Neuronal stem cell (in vitro differentiated cells): ENCODE measurements at places on chromosomes 1 and 21.

DNA sequence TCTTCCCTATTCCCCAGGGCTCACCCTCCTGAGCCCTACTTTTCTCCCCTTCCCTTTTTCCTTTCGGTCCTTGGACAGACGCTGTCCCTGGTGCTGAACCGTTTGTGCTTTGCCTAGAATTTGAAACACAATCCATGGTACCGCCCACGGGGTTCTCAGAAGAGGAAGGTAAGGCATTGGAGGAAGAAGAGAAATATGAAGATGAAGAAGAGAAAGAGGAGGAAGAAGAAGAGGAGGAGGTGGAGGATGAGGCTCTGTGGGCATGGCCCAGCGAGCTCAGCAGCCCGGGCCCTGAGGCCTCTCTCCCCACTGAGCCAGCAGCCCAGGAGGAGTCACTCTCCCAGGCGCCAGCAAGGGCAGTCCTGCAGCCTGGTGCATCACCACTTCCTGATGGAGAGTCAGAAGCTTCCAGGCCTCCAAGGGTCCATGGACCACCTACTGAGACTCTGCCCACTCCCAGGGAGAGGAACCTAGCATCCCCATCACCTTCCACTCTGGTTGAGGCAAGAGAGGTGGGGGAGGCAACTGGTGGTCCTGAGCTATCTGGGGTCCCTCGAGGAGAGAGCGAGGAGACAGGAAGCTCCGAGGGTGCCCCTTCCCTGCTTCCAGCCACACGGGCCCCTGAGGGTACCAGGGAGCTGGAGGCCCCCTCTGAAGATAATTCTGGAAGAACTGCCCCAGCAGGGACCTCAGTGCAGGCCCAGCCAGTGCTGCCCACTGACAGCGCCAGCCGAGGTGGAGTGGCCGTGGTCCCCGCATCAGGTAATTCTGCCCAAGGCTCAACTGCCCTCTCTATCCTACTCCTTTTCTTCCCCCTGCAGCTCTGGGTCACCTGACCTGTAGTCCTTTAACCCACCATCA lies 10.4 kb downstream of the BCAN start:
- peaks cover 23% of the 10 kb centered on the region for H3K27me3 ChIP-seq
- no peak overlapping the region for H3K27ac ChIP-seq
- H3K36me3 ChIP-seq: no peaks in the 10 kb centered on the region
- H3K4me3 ChIP-seq: no peak overlapping the region
- H3K4me1 ChIP-seq: peaks cover 7% of the 10 kb centered on the region
- no peak for DNase-seq

DNA sequence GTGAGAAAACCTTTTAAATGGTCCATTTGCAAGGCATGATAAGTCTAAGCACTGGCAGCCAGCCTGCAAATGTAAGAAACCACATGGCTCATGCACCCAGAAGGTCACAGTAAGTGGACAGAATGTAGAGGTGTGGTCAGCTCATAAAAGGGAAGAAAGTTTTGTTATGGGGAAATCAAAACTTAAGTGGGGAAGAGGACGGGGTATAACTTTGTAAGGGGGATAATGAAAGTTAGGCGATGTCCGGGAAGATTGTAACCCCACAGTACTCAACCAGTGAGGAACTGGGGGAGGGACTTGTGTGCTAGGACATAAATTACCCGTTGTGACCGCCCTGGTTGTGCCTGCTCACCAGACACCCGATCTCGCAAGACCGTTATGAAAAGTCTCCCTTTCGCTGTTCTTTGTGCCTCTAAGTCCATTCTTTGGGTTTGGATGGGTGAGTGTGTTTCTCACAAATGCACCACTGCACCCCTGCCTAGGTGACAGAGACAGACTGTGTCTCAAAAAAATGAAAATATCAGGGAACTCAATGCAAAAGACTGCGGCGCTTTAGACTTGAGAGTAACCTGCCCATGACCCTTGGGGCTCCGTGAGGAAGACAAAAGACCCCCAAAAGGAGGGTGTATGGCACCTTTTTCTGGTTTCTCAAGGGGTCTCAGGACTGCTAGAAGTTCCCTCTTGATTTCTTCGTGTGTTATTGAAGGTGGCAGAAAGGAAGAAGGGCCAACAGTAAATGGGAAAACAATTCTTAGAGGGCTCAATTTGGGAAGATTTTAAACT lies 28.6 kb upstream of the ZNF496 start:
- H3K36me3 ChIP-seq: no peaks in the 10 kb centered on the region
- no peak overlapping the region for H3K4me3 ChIP-seq
- H3K27ac ChIP-seq: no peak overlapping the region
- no peak for DNase-seq
- no peaks in the 10 kb centered on the region for H3K27me3 ChIP-seq
- H3K4me1 ChIP-seq: peaks cover 5% of the 10 kb centered on the region

- DNase-seq: no peak
- H3K27ac ChIP-seq: no peak overlapping the region
- no peaks in the 10 kb centered on the region for H3K4me1 ChIP-seq
- no peaks in the 10 kb centered on the region for H3K27me3 ChIP-seq
- H3K4me3 ChIP-seq: no peak overlapping the region
- H3K36me3 ChIP-seq: no peaks in the 10 kb centered on the region
Measured at GRCh38 chr1:114517348-114517747, 6.3 kb upstream of the TRIM33 start.

DNA sequence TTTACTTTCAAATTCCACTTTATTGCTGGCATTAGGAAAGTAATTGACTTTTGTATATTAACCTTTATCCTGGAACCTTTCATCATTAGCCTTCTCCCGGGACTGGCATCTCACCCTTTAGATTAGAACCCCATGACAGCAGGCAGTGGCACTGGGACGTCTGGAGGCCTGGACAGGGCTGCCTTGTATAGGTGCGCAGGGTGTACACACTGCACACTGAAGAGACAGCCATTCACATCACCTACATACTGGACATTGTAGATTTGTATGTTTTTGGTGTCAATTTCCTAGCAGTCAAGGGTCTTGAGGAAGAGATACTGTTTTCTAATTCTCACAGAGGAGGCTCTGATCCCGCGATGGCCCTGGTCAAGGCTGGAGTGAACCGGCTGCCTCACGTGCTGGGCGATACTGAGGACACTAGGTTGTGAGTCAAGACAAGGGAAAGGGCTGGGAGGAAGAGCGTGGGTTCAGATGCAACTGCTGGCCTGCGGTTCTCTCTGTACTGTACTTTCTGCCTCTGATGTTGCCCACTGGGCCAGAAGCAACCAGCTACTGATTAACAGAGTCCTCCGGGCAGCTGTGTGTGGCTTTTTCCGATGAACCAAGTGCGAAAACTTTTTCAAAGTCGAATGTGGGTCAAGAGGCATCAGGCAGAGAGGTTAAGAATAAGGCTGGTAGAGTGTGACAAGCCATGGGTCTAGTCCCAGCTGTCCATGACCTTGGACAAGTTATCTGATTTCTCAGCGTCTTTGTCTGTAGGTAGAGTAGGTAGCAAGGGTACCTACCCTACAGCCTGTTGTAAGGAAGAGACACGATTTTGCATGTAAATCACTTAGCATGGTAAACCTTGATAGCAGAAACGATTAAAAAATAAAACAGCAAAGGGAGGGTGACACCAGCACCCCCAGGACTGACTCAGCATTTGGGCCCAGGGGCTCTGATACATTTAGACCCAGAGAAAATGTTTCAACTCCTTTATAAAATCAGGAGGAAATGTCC lies 38.2 kb upstream of the SLC25A33 start:
- H3K4me1 ChIP-seq: no peaks in the 10 kb centered on the region
- DNase-seq: no peak
- H3K27me3 ChIP-seq: no peaks in the 10 kb centered on the region

GRCh38 chr1:190747704-190748103 lies 270.0 kb upstream of the BRINP3 start:
- H3K27ac ChIP-seq: no peak overlapping the region
- no peak for DNase-seq
- no peak overlapping the region for H3K4me3 ChIP-seq
- no peaks in the 10 kb centered on the region for H3K4me1 ChIP-seq
- no peaks in the 10 kb centered on the region for H3K27me3 ChIP-seq

GRCh38 chr21:27761623-27762022 lies 794.7 kb upstream of the ADAMTS5 start:
- DNase-seq: no peak
- no peak overlapping the region for H3K4me3 ChIP-seq
- H3K36me3 ChIP-seq: no peaks in the 10 kb centered on the region
- no peak overlapping the region for H3K27ac ChIP-seq
- no peaks in the 10 kb centered on the region for H3K4me1 ChIP-seq

DNA sequence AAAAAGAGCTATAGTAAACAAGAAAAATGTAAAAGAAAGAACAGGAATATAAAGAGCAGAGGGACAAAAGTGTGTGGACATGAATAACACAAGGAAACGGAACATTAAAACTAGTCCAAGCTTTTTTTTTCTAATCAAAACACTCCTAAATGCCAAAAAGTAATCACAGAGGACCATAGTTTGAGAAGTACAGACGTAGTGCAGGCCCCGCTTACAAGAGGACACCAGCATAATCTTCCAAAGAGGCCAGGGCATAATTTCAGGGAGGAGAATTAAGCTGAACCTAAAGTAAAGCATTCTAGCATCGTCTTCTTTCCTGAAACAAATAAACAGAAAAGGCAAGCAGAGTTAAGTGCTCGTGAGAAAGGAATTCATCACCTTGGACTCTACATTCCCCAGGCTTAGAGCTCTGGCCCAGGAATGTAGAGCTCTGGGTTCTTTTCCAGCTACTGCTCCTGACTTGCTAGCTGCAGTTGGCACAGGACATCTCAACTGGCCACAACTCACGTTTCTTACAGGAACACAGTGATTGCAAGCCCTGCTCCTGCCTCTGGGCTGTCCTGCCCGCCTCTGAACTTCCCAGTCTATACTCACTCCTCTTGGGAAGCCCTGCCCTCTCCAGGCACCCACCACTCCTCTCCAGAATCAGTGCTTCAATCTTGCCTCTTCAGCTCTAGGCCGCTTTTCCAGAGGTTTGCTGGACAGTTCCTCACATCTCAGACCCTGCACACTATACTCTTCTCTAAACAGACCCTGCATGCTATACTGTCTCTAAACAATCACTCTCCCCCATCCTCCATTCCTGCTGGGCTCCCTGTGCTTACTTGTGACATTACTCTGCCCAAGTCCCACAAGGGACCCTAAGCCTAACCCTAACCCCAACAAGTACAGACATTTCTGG lies 9.8 kb downstream of the RGS8 start:
- H3K4me3 ChIP-seq: no peak overlapping the region
- no peaks in the 10 kb centered on the region for H3K36me3 ChIP-seq
- H3K27ac ChIP-seq: no peak overlapping the region
- DNase-seq: no peak
- H3K4me1 ChIP-seq: peaks cover 22% of the 10 kb centered on the region
- no peaks in the 10 kb centered on the region for H3K27me3 ChIP-seq

- H3K27ac ChIP-seq: no peak overlapping the region
- no peaks in the 10 kb centered on the region for H3K36me3 ChIP-seq
- peaks cover 8% of the 10 kb centered on the region for H3K4me1 ChIP-seq
- no peak for DNase-seq
Measured at GRCh38 chr1:15682936-15683341, 1.2 kb upstream of the PLEKHM2 start.
